ENCODE measurements at places on chromosomes 1 and 21.

DNA sequence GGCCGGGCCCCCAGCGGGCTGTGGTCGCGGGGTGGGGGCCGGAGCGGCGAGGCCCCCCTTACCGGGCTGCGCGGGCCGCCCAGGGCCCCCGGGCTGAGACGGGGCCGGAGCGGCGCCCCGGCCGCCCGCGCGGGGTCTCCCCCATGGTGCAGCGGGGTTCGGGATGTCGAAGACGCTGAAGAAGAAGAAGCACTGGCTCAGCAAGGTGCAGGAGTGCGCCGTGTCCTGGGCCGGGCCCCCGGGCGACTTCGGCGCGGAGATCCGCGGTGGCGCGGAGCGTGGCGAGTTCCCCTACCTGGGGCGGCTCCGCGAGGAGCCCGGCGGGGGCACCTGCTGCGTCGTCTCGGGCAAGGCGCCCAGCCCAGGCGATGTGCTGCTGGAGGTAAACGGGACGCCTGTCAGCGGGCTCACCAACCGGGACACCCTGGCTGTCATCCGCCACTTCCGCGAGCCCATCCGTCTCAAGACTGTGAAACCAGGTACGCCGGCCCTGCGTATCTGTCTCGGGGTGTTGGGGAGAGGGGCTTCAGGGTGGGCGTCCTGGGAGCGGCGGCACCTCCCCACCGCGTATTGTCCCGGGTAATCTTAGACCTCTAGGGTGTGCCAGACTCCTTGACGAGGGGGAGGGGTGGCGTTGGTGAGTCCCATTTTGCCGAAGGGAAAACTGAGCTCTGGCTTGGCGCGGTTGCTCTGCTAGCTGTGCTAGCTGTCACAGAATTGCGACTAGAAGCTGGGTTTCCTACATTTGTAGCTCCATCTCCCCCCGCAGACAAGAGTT lies 745 bp downstream of the MAGI3 start:
- peak; percentile 72 for DNase-seq

GRCh38 chr1:166840309-166841274 lies 1.3 kb downstream of the POGK start:
- peak; percentile 10 for DNase-seq

DNA sequence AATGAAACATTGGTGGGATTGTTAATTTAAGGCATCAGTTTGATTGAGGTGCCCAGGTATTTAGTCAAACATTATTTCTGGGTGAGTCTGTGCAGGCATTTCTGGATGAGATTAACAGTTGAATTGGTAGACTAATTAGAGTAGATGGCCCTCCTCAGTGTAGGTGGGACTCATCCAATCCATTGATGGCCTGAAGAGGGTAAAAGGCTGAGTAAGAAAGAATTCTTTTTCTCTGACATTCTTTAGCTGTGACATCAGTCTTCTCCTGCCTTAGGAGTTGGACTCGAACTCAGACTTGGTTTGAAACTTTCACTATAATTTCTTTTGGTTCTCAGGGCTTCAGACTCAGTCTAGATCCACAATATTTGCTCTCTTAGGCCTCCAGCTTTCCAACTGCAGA lies 59.6 kb upstream of the ADAMTS5 start:
- no peak for DNase-seq

DNA sequence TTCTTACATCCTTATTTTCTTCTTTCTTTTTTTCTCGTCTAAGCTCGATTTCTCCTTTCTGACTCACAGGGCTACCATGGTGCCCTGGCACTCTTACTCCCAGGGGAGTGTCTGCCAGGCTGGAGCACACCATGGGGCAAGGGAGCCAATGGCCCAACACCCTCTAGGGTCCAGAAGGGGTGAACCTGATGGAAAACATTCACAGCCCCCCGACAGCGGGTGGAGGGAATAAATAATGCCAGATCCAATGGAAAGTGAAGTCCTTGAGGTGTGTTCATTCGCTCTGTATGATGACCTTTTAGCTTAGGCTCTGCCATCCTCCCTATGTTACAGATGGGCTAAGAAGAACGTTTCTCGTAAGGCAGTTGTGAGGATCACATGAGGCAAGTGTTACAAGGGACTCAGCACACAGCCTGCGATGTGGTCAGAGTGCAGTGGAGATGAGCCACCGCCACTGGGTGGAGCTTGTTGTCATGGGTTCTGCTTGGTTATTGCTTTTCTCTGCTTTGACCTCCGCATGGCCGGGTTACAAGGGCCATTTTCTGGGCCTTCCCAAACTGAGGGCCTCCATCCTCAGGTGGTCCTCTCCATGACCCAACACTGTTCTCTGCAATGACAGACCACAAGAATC lies 3.5 kb upstream of the FCMR start:
- DNase-seq, result no peak

GRCh38 chr21:45033791-45034555 lies 40.4 kb upstream of the ADARB1 start:
- DNase-seq, result peak; percentile 18

GRCh38 chr21:31911138-31911907 lies 38.5 kb downstream of the HUNK start:
- DNase-seq, result peak; percentile 81

GRCh38 chr1:167820684-167821355 lies 93.1 kb downstream of the ADCY10 start:
- DNase-seq, result peak; percentile 30

DNA sequence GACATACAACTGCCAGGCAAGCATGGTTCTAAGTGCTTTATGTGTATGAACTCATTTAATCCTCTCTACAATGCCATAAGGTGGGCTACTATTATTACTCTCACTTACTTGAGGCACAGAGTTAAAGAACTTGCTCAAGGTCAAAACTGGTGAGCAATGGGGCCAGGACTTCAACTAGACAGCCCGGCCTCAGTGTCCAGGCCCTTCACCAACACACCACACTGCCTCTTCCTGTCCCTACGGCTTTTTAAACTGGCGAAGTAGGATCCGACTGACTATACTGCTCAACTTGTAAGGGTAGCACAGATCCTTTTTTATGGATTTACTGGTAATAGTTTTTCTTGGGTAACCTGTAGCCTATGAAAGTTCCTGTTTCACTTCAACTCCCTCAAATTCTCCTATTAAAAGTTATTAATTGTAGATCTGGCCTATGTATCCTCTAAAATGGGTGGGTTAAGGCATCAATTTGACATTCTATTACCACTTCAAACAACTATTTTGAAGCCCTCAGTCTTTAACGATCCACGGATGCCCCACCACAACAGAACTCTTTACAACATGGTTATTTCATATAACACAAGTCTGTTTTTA lies 4.3 kb downstream of the ERRFI1 start:
- DNase-seq, result no peak

DNA sequence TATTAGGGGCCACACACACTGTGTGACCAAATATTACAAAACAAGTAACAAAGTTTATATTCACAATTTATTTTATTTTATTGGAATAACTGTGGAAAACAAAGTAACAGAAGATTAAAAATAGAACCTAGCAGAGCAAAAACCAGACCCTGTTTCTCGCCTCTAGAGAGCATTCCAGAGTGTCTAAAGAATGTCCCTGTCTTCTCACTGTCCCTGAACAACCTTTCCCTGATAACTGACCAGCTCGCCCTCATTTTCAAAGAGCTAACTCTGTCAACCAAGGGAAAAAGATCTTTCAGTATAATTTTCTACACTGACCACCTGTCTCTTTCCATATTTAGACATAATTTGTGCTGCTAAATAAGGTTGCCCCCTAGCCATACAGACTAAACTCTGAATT lies 646.9 kb downstream of the USP25 start:
- DNase-seq, result no peak

GRCh38 chr1:31879981-31880608 lies 58.1 kb downstream of the PTP4A2 start:
- DNase-seq, result no peak

DNA sequence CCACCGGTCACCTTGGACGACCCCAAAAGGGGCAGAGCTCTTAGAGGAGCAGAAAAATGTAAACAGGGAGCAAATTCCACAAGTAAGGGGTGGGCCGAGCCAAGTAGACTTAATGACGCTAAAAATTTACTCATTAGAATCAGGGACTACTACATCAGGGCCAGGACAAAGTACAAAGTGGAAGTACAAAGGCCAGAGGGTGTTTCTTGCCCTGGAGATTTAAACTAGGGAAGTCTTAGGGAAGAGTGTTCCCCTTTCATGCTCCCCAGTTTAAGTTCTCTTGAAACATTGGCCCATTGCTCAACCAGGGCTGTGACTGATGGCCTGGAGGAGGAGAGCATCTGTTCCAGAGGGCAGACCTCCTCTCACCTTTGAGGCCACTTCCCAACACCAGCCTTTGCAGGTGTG lies 48.6 kb downstream of the BACH1 start:
- DNase-seq, result no peak

DNA sequence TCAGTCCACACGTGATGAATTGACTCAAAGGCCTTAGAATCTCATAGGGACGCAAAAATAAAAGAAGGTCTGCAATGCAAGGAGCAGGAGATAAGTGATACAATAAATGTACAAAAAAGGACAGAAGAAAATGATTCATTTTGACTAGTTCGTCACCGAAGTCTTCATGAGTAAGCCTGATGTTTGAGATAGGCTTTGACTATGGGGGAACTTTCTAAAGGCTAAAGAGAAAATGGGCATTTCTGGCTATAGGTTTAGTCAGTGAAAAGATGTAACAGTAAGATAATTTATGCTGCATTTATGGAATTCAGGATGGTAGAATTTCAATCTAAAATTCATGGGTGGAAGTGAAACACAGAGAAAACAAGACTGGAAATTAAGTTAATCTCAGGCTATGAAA lies 163.0 kb downstream of the ADGRL4 start:
- no peak for DNase-seq

DNA sequence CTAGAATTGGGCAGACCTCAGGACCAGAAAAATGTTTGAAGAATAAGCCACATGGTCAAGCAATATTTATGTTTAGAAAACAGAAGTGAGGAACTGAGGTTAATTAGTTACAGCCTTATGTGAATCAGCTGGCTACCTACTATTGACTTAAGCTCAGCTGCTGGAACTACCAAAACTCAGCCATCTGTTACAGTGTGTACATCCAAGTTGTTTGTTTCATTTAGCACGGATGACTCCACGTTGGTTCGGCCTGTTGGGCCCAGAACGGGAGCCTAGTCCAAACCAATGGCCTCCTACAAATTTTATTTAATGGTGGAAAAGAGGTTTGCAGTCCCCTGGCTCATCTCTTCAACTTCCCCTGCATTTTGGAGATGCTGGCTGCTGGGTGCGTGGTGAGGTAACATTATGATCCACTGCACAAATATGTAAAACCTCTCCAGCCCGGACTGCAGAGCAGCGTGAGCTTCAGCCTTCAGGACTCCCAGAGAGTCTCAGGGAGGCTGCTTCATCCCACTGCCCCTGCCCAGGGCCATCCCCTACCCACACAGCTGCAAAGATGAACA lies 143.4 kb downstream of the ZZZ3 start:
- peak; percentile 73 for DNase-seq

DNA sequence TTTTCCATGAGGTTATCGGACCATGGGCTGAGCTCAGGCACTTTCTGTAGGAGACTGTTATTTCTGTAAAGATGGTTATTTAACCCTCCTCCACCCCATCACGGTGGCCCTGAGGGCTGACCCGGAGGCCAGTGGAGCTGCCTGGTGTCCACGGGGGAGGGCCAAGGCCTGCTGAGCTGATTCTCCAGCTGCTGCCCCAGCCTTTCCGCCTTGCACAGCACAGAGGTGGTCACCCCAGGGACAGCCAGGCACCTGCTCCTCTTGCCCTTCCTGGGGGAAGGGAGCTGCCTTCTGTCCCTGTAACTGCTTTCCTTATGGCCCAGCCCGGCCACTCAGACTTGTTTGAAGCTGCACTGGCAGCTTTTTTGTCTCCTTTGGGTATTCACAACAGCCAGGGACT lies 2.6 kb upstream of the CCDC28B start:
- DNase-seq, result no peak

- peak; percentile 50 for DNase-seq
These were observed 4.3 kb downstream of the RUSC1 start for GRCh38 chr1:155324717-155325602.

GRCh38 chr1:22592919-22593790 lies 29.9 kb downstream of the EPHA8 start:
- DNase-seq, result no peak

DNA sequence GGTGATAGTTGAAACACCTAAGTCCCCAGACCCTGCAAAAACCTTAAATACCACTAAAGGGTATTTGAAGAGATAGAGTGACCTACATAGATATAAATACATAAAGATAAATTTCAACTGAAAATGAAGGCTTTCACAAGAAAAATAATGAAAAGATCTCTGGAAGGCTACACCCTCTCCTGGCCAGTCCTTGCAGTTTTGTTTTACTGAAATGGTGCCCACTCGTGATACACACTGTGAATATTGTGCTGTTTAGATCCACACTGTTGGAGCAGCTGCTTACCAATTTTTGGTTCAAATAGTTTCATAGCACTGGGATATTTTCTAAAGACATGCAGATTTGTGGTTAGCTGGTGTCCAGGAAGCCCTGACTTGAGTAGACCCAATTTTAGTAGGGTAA lies 31.5 kb upstream of the RNF187 start:
- DNase-seq, result peak; percentile 23

GRCh38 chr1:27446496-27447020 lies 43.4 kb downstream of the WASF2 start:
- no peak for DNase-seq

DNA sequence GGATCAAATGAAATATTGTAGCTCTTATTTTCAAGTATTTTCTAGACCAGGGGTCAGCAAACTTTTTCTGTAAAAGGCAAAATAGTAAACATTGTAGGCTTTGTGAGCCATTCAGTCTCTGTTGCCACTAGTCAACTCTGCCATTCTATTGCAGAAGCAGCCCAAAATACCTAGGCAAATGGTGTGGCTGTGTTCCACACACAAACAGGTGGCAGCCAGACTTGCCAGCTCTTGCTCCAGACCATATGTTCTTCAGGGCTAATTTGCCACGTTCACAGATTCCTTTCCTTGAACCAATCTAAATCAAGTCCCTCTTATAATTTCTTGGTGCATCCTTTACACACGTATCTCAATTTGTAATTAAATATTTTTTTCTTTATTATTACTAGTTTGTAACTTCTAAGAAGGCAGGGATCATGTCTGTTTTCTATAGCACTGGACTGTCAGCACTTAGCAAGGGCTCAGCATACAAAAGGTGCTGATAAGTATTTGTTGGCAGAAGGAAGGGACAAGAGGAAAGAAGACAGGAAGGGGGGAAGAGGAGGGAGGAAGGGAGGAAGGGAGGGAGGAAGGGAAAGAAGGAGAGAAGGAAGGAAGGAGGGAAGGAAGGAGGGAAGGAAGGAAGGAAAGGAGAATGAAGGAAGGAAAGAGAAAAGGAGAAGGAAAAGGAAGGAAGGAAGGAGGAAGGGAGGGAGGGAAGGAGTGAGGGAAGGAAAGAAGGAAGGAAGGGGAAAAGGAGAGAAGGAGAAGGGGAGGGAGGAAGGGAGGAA lies 106.5 kb upstream of the EDEM3 start:
- DNase-seq, result peak; percentile 31

Data from MCF 10A (cell line).